NCI-H446 (cell line): ENCODE measurements at places on chromosomes 13 and 19.
A peak's percentile ranks its signal among the peaks of the same experiment; 100 is the strongest.

DNA sequence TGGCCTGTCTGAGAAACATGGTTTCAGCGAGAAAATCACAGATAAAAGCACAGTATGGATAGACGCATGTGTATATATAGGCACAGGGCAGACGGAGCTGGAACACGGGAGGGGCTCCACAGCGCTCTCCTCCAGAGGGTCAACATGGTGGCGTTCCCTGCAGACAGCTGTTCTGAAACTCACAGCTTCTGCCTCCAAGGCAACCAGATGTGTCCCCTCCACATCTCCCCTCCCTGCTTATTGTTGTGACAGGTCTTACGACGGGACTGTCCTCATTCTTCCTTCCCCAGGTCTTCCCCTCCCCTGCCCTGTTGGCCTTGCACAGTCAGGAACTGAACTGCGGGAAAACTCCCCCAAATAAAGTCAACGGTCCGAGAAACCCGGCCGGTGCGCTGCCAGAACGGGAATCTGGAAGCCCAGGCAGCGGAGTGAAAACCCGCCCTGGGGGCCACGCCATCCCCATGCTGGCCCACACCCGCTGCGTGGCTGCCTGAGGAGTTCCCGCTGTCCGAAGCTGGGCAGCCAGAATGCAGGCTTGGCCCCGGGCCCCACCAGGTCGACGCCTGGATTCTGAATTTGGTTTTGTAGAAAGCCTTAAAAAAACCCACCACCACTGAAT, 2.6 kb upstream of the TIMM13 start:
- no peak for DNase-seq

DNA sequence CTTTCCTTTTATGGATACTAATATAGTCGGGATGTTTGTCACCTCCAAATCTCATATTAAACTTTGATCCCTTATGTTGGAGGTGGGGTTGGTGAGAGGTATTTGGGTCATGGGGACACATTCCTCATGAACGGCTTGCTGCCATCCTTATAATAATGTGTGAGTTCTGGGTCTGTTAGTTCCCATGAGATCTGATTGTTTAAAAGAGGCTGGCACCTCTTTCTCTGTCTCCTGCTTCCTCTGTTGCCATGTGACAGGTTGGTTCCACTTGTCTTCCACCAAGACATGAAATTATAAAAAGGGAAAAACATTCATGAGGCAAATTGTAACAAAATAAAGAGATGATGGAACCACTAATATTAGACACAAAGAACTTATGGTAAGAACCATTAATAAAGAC, 107.8 kb upstream of the ATXN8OS start:
- no peak for DNase-seq

GRCh38 chr19:30696514-30696913, 324.3 kb downstream of the ZNF536 start:
- peak; percentile 17 for DNase-seq

GRCh38 chr19:33634361-33635091, 12.8 kb downstream of the CHST8 start:
- DNase-seq = no peak

DNA sequence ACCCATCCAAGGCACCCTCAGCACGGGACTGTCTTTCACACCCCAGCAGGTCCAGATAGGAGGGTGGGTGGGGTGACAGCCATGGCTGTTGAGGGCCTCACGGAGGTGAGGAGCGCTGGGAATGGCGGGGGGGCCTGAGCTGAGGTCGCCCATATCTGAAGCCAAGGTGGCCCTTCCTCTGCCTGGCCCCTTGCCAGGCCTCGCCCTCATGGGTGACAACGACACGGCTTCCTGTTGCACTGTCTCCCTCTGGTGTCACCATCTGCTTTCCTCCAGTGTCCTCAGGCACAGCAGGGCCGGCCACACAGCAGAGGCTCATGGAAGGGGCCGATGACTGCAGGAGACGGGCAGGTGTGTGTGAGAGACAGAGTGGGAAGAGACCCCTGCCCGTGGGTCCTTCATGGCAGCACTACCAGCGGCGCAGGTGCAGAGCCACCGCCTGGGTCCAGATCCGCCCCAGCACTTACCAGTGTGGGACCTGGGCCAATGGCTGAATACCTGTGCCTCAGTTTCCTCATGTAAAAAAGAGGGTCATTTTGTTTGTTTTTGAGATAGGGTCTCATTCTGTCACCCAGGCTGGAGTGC, 8.1 kb upstream of the NKPD1 start:
- no peak for DNase-seq

- peak; percentile 88 for DNase-seq
These were observed 3.5 kb upstream of the NAPSA start for GRCh38 chr19:50368649-50369570.

GRCh38 chr13:92175330-92175729, 776.9 kb downstream of the GPC5 start:
- peak; percentile 39 for DNase-seq

DNA sequence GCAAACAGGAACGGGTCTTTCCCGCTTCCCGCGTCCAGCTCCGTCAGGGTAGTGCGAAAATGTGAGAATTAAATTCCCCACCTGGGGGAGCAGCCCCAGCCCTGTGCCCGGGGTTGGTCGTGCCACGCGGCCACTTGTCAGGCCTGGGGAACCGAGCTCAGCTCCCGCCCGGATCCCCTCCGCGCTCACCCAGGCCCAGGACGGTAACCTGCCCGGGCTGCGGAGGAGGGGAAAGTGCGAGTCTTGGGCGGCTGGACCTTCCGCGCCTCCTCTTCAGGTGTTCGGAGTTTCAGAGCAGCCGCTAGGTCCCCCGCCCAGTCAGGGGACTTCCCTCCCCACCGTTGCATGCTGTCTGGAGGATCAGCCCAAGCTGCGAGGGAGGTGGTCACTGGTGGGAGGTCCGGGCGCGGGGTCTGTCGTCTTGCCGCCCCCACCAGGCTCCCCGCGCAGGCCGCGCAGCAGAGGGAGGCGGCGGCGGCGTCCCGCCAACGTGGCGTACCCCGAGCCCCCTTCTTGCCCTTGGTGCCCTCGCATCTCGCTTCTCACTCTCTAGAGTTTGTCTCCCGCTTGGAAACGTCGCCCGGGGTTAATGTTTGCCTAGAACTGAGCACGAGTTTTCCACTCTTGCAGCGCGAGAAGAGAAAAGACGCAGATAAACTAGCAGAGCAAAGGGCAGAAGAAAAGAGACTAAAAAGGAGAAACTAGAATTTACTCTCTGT, 8.1 kb downstream of the URAD start:
- no peak for DNase-seq

- no peak for DNase-seq
These were observed 64.1 kb downstream of the DOCK9 start for GRCh38 chr13:98913741-98914140.
